ENCODE measurements at places on chromosomes 13 and 19. TPM values are rescaled to one million over a fixed set of nuclear protein-coding genes. Genes with fewer than 3 reads are reported as not detected.

Gene POLD1
- 10.8 TPM for total RNA-seq

Gene TMEM86B
- 1.6 TPM for total RNA-seq

Gene SBK3
- 17.6 TPM for total RNA-seq

Gene TEX101
- not detected for total RNA-seq

Gene CD33
- 6.5 TPM for total RNA-seq

Gene TMEM221
- total RNA-seq: not detected

Gene REEP6
- total RNA-seq: 1.1 TPM

Gene ACP7
- total RNA-seq: not detected

Gene TEAD2
- 63.6 TPM for total RNA-seq

Gene PLK5
- not detected for total RNA-seq

Gene ZNF8
- 4.2 TPM for total RNA-seq

Gene RUBCNL
- total RNA-seq: 0.51 TPM

Gene GDF15
- total RNA-seq: 0.46 TPM

Gene CD22
- 0.19 TPM for total RNA-seq

- no peak for DNase-seq
These were observed 38.4 kb upstream of the RAP2A start for GRCh38 chr13:97395447-97396136.

DNA sequence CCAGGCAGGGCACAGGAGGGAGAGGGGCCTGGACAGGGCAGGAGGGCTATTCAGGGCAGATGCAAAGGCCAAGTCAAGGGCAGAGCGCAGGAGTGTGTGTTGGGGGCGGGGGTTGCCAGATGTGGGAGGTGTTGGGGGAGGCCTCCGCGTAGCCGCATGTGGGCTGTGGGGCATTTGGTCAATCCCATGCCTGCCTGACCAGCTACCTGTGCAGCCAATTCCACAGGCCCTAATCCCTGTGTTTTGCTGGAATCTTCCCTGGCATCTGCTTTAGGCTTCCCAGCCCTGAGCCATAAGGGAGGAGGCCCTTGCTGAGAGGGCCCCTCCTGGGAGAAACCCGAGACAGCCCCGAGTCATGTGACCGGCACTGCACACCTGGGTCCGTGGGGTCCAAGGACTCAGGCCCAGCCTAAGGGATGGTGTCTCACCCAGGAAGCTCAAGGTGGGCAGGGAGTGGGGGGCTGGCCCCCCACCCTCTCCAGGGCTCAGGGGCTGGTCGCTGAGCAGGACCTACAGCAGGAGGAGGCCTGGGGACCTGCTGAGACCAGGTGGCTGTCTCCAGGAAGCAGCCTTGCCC is 20.3 kb downstream of the RFX1 start:
- peak; percentile 53 for DNase-seq

- DNase-seq: peak; percentile 63
These were observed 122.3 kb downstream of the B3GLCT start for GRCh38 chr13:31322026-31322425.

GRCh38 chr13:74017301-74018061 is 116.7 kb downstream of the KLF12 start:
- no peak for DNase-seq

DNA sequence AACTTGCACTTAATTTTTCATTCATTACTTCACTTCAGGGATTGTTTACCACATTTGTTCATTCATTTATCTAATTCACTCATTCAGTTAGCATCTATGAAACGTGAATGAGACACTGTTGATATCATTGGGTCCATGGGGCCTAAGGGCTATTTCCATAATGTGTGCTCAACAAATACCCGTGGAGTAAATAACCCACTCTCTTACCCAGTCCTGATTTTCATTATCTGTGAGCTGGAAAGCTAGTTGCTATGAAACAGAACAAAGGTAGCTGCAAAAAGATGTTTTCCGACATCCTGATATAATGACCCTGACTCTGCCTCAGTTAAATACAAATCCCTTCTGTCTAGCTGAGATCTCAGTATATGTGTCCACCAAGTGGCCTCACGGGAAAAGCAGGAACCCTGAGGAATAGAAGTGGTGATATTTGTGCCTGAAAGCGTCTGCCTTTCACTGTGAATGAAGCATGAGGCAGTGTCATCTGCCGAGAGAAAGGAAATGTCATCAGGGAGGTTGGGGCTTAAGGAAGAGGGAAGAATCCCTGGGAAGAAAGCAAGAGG is 63.8 kb downstream of the SERTM1 start:
- no peak for DNase-seq

GRCh38 chr19:46732966-46733689 is 12.7 kb upstream of the FKRP start:
- DNase-seq: peak; percentile 79

GRCh38 chr13:113091211-113091771 is 14.3 kb upstream of the F7 start:
- no peak for DNase-seq

DNA sequence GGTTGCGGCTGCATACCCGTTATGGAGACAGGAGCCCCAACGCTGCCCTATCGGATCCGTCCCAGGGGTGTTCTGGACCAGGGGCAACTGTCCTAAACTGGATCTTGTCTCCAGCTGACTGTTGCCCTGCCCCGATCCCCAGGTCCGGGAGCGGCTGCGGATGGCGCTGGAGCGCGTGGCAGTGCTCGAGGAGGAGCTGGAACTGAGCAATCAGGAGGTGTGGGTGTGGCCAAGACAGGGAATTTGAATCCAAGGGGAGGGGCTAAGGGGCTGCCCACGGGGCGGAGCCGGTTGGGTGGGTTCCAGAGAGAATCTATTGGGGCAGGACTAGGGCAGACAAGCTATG is 9.9 kb downstream of the PPFIA3 start:
- no peak for DNase-seq

- no peak for DNase-seq
These were observed 52.5 kb downstream of the STK24 start for GRCh38 chr13:98524391-98524790.

GRCh38 chr13:106390367-106390766 is 145.1 kb downstream of the EFNB2 start:
- no peak for DNase-seq

DNA sequence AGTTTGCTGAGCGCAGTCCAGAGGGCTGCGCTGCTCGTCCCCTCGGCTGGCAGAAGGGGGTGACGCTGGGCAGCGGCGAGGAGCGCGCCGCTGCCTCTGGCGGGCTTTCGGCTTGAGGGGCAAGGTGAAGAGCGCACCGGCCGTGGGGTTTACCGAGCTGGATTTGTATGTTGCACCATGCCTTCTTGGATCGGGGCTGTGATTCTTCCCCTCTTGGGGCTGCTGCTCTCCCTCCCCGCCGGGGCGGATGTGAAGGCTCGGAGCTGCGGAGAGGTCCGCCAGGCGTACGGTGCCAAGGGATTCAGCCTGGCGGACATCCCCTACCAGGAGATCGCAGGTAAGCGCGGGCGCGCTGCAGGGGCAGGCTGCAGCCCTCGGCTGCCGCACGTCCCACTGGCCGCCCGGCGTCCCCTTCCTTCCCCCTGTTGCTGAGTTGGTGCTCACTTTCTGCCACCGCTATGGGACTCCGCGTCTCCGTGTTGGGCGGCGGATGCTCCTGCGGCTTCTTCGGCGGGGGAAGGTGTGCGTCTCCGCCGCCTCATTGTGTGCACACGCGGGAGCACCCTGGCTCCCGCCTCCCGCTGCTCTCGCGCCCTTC is 772 bp downstream of the GPC6 start:
- peak; percentile 65 for DNase-seq

- DNase-seq: no peak
These were observed 8.7 kb upstream of the INSL3 start for GRCh38 chr19:17829855-17830566.

GRCh38 chr13:22086597-22087330 is 415.9 kb downstream of the FGF9 start:
- no peak for DNase-seq

GRCh38 chr19:13974073-13974472 is 21.8 kb downstream of the DCAF15 start:
- no peak for DNase-seq

DNA sequence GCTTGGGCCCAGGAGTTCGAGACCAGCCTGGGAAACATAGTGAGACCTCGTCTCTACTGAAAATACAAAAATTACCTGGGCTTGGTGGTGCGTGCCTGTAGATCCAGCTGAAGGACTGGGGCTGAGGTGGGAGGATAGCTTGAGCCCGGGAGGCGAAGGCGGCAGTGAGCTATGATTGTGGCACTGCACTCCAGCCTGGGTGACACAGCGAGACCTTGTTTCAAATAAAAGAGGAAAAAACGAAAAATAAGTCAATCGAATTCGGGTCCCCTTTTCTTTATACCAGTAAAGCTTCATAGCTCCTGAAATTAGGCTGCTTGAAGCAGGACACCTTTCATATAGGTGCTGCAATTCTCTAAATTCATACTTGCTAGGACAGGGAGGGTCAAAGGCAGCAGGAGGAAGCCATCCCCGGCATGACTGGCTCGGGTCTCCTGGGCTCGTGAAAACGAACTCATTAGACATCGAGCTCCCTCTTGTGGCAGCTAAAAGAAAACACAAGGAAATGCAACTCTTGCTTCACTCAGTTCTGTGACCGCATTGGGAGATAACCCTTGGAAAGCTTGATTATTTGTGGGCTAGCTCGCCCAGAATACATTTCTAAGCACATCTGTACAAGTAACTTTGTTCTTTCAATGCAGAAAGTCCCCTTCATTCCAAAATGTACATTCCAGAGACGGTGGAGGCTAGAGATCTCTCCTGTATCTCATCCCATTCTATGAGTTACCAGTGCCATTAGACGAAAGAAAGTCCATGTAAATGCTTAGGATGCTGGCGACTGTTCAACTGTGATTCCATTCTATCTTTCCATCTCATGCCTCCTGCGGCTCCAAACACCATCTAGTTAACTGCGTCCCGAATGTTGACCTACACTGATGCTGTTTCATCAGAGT is 16.8 kb downstream of the FPR2 start:
- peak; percentile 81 for DNase-seq

DNA sequence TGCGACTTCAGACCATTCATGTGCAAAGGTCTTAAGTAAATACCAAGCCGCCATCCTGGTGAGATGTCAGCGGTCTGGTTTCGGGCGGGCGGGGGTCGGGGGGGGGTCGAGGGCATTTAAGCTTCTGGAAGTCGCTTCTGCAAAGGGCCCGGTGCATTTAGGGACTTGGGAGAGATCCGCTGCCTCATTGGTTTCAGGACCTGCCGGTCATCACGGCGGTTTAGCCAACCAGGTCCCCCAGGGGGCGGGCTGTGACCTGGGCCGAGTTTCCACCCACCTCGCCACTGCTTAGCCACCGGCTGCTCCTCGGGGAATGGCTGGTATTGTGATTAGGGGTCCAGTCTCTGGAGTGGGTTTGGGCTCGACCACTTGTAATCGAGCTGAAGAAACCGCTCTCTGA is 7.8 kb downstream of the ANKLE1 start:
- DNase-seq: peak; percentile 91

DNA sequence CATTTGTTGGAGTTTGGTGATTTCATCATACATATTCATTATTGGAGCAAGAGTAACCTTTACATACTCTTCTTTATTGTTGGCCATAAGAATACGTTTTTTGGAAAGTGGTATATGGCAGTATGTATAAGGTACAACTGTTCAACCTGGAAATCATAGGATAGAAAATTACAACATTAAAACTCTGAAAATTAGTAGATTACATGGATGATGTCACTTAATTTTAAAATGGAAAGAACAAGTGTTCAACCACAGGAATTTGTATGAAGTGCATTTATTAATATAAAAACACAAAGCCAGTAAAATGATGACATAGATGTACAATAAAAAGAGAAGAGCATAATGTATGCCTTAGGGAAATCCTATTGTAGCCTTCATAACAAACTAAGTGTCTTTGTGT is 7.3 kb upstream of the ZNF155 start:
- no peak for DNase-seq

DNA sequence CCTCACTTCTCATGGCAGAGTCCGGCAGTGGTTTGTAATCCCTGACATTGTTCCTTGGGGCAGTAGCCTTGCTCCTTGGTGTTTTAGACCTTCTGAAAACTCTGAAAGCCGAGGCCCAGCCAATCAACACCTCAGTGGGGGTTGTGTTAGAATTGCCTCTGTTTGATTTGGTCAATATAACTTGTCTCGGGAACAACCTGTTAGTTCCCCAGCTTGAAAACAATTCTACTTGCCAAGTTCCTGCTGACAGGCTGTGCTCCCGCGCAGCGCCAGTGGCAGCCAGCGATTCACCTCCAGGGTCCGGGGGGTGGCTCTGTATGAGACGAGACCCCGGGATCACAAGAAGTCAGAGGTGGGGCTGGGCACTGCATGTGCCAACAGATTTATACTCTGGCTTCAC is 81.4 kb upstream of the MEDAG start:
- DNase-seq: no peak

DNA sequence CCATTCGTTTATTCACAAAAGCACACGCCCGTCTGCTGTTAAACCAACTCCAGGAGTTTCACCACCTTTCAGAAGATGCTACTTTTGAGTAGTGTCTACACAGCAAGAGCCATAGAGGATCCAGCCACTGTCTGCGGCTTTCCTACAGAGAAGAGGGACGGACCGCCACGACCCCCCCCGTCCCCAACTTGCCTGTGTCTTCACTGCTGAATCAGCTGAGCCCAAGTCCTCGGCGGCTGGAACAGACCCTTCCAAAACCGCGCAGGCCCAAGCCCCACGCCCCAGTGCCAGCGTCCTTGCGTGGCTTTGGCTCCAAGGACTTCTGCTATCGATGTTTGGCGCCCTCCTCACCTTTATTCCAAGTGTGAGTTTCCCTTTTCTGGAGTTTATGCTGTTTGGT is 65.1 kb downstream of the SPACA7 start:
- DNase-seq: no peak

- no peak for DNase-seq
These were observed 802 bp upstream of the PIN1 start for GRCh38 chr19:9834307-9834725.

DNA sequence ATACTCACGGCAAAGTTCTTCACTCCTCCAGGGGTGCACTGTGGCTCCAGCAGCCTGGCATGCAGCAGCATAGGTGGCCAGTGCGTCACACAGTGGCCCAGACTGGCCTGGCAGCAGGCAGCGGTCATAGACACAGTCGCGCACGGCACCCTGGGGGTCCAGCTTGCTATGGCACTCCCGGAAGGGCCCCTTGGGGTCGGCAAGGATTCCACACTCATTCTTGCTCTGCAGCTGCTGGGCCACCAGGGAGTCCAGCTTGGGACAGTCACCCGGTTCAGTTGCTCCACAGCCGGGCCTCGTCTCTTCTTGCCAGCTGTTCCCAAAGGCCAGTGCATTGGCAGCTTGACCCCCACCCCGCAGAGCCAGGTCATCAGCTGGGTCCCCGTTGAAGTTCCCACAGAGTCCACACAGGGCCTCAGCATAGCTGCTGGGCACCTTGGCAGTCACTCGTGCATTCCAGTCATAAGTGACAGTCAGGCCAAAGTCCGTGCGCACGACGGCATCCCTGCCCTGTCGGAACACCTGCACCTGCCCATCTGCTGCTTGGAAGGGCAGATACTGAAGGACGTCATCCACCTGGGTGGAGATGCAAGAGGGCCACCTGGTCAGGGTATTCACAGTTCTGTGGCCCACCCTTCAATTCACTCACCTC is 20.6 kb downstream of the FCGBP start:
- DNase-seq: no peak

GRCh38 chr13:57716295-57716694 is 84.8 kb downstream of the PCDH17 start:
- DNase-seq: no peak

- DNase-seq: peak; percentile 94
These were observed 5.6 kb downstream of the TLE6 start for GRCh38 chr19:2982983-2983350.

GRCh38 chr13:90414691-90415596 is 932.5 kb upstream of the MIR17HG start:
- DNase-seq: no peak

Measured in Right ventricle myocardium inferior (tissue), 1 donor.